ENCODE measurements at places on chromosomes 6 and 20.

GRCh38 chr20:55668631-55669030, 336.7 kb downstream of the CBLN4 start:
- no peak for DNase-seq

DNA sequence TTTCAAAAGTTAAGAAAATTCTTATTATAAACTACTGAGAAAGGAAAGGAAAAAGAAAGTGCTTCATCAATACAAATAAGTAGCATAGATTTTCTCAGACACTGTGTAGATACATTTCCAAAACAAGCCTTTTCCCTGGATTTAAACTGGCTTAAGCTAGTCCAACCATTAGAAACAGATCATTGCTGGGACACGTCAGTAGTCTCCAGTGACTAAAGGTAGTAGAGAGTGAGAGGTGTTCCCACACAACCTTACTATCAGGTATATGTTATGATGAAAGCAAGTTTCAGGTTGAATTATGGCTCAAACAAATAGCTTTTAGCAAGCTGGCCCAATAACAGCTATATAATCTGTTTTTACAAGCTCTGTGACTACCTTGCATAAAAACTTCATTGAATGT, 47.3 kb upstream of the SLC2A12 start:
- DNase-seq: no peak

GRCh38 chr6:150304429-150304828, 64.4 kb upstream of the IYD start:
- DNase-seq: no peak

GRCh38 chr6:165580136-165580535, 82.9 kb downstream of the PDE10A start:
- no peak for DNase-seq

GRCh38 chr6:157513004-157513603, 132.1 kb downstream of the ZDHHC14 start:
- no peak for DNase-seq
